ENCODE measurements at places on chromosomes 12 and 14. TPM values are rescaled to one million over a fixed set of nuclear protein-coding genes. Genes with fewer than 3 reads are reported as not detected.

DNA sequence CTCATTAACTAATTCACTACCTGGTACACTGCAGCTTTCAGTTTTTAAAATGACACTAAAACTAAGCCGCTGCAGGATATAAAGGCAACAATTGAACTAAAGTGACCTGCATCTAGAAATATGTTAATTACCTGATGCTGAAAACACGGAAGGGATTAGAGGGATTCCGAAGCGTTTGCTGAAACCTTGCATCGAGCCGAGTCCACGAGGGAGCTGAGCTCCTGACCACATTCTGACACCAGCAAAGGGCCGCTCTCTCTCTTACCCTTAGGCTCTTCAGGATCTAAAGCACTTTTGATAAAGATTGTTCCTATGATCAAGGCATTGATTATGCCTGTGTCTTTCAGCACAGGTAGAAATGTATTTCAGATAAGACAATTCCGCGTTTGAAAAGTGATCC lies 59.5 kb upstream of the CDKN3 start:
- DNase-seq = no peak

- no peak for DNase-seq
Observed at GRCh38 chr14:58119381-58119780, 32.6 kb downstream of the ARMH4 start.

GRCh38 chr14:46651526-46652144 lies at the start of gene RPL10L:
RPL10L (minus strand) TSS chr14:46651781; CDS start chr14:46651736, 45 bp downstream.
- DNase-seq = no peak

DNA sequence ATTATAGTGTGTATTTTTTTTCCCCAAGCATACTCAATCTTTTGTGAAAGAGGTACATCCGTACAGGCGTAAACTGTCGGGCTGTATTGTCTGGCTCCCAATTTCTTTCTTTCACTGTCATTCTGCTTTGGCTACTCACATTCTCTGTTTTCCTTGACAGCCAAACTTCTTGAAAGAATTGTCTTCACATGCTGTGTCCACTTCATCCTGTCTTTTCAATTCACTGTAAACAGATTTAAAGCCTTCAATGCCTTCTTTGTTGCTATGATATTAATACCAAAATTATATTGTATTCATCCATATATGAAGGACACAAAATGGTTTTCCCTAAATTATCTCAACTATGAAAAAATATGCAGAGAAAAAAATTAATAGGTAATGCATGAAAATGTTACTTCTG lies 6.0 kb upstream of the ATP23 start:
- DNase-seq = peak; percentile 3

DNA sequence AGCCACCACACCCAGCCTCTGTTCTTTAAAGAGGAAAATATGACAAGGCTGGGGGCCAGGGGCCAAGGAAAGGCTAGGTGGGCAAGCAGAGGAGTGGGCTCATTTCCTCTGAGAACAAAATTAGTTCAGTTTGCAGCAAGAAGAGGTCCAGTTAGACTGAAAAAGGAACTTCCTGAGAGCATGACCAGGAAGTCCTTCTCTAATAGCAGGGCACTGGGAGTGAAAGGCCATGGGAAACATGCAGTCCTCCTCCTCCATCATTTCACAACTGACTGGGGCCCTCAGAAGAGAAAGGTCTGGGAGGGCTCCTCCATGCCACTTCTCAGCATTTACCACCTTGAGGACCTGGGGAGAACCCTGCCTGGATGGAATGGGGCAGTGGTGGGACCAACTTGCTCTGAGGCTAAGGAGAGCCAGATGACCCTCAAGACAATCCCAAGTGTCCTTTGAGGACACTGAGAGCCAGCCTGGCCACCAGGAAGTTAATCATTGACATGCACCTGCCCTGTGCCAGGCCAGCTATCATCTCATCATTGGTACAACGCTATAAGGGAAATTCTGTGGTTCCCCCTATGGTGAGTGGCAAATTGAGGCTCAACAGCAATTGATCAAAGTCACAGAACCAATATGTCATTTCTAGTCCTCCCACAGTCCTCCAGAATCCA lies 2.0 kb downstream of the AQP2 start:
- DNase-seq = no peak

Gene CDKL1
- 3.8 TPM for polyA plus RNA-seq

- DNase-seq = no peak
Observed at GRCh38 chr14:34692348-34692747, 22.0 kb downstream of the CFL2 start.

DNA sequence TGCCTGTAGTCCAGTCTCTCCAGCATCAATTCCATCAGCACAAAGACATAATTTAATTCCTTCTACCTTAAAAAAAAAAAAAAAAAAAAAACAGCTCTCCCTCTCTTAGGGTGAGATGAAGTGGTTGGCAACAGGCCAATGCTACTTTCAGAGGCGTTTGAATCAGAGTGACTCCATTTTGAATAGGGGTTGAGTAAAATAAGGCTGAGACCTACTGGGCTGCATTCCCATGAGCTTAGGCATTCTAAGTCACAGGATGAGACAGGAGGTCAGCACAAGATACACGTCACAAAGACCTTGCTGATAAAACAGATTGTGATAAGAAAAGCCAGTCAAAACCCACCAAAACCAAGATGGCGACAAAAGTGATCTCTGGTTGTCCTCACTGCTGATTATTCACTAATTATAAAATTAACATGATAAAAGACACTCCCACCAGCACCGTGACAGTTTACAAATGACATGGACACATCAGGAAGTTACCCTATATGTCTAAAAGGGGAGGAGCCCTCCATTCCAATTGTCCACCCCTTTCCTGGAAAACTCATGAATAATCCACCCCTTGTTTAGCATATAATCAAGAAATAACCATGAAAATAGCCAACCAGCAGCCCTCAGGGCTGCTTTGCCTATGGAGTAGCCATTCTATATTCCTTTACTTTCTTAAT lies 6.9 kb upstream of the TCL1B start:
- DNase-seq = peak; percentile 21

- no peak for DNase-seq
Observed at GRCh38 chr12:132640936-132641335, 22.4 kb downstream of the P2RX2 start.

- peak; percentile 61 for DNase-seq
Observed at GRCh38 chr14:63852271-63852816, 460 bp upstream of the SYNE2 start.
